ENCODE measurements at places on chromosomes 7 and 10.

GRCh38 chr10:200405-200804 lies 65.2 kb downstream of the ZMYND11 start:
- DNase-seq, result no peak

- no peak for DNase-seq
Measured at GRCh38 chr10:117552701-117553141, 10.2 kb downstream of the EMX2 start.

DNA sequence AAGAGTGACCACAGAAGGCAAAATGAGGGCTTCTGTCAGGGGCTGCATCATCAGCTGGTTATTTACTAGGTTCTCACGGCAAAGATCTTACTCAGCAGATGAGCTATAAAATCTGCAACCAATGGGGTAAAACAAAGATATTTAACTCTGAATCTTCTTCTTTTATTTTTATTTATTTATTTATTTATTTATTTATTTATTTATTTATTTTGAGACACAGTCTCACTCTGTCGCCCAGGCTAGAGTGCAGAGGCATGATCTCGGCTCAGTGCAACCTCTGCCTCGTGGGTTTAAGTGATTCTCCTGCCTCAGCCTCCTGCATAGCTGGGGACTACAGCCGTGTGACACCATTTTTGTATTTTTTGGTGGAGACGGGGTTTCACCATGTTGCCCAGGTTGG lies 11.3 kb downstream of the C10orf143 start:
- no peak for DNase-seq

DNA sequence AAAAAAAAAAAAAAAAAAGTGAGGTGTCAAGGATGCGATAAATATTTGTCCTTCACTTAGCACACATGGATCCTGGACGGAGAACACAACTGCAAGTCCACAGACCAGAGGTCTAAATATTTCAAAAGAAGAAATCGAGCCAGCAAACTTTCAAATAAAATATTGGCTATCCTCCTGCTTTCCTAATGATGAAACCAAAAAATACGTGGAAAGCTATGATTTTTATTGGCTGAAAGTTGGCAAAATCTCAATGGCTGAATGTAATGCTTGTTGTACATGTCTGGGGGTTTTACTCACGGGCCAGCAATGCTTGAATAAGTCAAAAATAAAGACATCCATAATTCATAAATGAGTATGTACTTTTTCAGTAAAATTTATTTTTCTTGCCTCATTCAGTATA lies 19.0 kb upstream of the MGMT start:
- no peak for DNase-seq

DNA sequence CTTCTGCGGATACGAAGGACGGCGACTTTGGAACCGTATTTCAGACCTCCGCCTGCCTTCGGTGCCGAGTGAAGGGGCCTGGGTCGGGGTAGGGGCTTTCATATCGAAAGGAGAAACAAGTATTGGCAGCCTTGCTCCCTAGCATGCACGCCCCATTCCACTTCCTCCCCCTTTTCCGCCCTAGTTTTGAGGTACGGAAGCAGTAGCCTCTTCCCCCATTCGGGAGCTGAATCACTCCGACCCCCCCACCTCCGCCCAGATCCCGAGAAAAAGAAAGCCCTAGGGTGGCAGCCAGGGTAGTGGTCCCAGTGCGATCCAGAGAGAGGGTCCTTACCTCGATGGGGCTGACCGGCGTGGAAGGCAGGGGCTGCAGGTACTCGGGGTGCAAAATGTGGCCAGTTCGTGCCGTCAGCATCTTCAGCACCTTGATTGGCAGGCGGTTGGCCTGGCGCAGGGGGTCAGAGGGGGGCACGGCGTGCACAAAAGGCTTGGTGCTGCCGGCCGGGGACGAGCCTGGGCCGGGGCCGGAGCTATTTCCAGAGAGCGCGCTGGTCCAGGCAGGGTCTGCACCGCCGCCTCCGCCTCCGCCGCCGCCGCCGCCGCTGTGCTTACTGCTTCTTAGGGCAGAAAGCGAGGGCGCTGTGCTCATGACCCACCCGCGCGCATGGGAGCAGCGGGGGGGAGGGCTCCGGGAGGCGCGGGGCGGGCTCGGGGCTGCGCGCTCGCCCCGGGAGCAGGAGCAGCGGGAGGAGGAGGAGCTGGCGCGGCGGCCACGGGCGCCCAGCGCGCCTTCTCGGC lies 594 bp downstream of the ZNF503 start:
- no peak for DNase-seq

DNA sequence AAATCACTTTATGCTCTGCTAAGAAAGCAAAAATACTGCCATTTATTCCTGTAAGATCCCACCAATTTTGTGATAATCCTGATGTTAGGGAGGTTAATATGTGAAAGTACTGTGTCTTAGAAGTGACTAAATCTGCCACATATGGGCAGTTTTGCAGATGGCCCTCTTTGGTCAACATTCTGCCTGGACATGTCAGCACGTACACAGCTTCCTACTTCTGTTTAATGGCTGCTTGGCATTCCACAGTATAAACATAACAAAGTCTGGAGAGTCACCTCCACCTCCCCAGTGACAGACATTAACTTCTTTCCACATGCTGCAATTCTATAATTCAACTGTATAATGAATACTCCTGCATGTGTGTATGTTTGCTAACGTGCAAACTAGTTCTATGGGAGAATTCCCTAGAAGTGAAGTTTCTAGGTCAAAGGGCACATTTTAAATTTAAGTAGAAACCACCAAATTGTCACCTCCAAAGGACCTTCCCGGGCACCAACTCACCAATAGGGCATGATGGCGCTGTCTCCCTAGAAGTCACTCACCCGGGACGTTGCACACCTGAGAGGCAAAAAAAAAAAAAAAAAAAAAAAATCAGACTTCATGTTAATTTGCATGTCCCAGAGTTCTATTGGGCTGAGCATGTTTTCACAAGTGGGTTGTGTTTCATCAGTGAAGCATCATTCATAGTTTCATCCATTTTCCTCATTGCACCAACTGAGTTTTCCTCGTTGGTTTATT lies 38.9 kb downstream of the MKI67 start:
- DNase-seq, result no peak

DNA sequence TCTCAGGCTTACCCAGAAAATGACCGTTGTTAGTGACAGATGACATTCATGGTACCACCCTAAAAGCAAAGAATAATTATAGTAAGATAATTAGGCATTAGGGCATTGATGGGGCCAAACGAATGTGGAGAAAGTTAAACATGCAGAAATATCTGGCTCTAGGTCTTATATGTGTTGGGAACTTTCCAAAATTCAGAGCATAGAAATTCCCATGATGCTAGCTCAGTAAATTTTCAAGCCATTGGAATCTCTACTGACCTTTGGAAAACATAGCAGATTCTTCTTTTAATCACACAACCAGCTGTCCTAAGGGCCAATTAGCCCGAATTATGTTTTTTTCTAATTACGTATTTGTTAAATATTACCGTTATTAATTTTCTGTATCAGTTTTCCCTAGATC lies 136.1 kb downstream of the CREB5 start:
- DNase-seq, result no peak

DNA sequence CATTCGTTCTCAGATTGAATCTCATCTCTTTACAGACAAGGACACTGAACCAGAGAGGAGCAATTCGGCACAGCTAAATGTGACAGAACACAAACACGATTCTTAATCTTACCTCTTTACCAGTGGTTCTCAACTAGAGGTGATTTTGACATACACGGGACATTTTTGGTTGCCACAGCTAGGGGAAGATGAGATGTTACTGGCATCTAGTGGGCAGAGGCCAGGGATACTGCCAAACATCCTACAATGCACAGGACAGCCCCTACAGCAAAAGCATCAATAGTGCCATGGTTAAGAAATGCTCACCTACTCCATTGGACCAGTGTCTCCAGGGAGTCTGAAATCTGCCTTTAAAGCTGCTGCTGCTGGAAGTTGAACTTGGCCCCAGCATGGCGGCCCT lies 27.3 kb downstream of the PDE1C start:
- DNase-seq, result no peak
